ENCODE measurements at places on chromosomes 2 and 18. TPM values are rescaled to one million over a fixed set of nuclear protein-coding genes. Genes with fewer than 3 reads are reported as not detected.

UGT1A7 gene
- total RNA-seq, result not detected

SIGLEC15 gene
- 1.2 TPM for total RNA-seq

GRCh38 chr2:137802038-137802437, 162.2 kb upstream of the HNMT start:
- no peak overlapping the region for H3K4me3 ChIP-seq
- H3K36me3 ChIP-seq, result no peaks in the 10 kb centered on the region
- no peak overlapping the region for H3K27ac ChIP-seq
- no peaks in the 10 kb centered on the region for H3K4me1 ChIP-seq

DNA sequence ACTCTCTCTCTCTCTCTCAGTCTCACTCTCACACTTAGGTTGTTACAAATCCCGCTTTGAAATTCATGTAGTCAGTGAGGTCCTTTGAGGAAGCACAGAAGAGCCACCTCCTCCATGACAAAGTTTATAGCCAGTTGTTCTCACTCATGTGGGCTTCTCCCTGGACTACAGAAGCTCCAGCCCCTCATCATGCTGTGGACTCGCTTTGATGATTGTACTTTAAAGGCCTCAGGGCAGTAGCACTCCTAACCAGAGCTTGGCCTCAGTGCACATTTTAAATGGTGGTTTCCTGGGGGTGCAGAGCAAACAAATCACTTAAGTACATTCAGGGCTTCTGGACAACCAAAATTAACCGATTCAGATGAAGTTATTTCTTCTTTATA, 115.7 kb downstream of the MTCL1 start:
- H3K36me3 ChIP-seq, result peaks cover 70% of the 10 kb centered on the region
- DNase-seq, result no peak
- peaks cover 26% of the 10 kb centered on the region for H3K4me1 ChIP-seq
- no peak overlapping the region for H3K4me3 ChIP-seq
- H3K27me3 ChIP-seq, result peaks cover 4% of the 10 kb centered on the region
- H3K27ac ChIP-seq, result peak overlapping the region; percentile 1

DNA sequence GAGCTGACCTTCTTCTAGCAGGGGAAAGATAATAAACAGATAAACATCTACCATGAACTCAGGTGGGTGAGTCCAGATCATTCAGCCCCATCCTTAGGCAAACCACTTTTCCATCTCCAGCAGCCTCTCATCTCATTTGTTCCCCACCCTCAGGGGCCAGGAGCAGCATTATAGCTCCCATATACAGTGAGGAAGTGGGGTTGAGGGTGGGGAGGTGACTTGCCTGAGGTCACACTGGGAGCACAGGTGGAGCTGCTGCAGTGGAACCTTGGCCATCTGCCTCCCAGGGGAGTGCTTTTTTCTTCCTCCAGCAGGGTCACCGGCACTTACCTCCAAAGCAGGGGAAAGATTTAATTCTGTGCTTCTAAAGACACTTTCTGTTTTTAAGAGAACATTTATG, 212.5 kb upstream of the SMAD2 start:
- peaks cover 25% of the 10 kb centered on the region for H3K27me3 ChIP-seq
- no peaks in the 10 kb centered on the region for H3K36me3 ChIP-seq
- no peak overlapping the region for H3K4me3 ChIP-seq
- no peaks in the 10 kb centered on the region for H3K4me1 ChIP-seq

- no peaks in the 10 kb centered on the region for H3K36me3 ChIP-seq
- H3K27ac ChIP-seq, result no peak overlapping the region
- DNase-seq, result peak; percentile 40
These were observed 190.8 kb downstream of the ARHGAP28 start for GRCh38 chr18:6920099-6920955.

TTR gene
- total RNA-seq, result not detected

DNA sequence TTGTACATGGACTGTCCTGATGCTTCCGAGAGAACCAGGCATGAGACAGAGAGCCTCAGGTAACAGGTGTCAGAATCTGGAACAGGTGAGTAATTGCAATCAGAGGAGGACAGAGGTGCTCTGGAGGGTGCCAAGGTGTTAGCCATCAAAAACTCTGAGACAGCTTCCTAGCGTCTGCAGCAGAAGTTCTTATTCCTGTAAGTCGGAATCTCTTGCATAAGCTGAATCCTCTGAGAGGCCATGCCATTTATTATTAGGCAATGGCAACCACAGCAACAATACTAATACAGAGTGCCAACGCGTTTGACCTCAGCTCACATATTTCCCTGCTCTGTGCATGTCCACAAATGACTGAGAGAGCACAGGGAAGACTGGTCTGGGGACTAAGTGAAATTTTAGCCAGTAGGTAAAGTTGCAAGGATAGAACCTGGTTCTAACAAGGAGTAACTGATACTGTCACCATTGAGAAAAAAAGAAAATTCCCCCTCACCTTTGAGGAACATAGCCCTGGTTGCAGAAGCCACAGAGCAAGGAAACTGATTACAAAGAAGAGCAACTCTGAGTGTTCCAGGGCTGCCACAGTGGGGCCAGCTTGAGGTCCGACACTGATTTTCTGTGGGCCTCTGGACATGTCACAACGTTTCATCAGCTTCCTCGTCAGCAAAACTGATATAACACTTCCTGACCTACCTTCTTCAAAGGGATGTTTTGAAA, 55.1 kb upstream of the ACSL3 start:
- DNase-seq, result no peak
- no peaks in the 10 kb centered on the region for H3K4me1 ChIP-seq
- no peak overlapping the region for H3K4me3 ChIP-seq
- no peak overlapping the region for H3K27ac ChIP-seq

- no peak for DNase-seq
- no peaks in the 10 kb centered on the region for H3K4me1 ChIP-seq
- H3K27me3 ChIP-seq, result peaks cover 28% of the 10 kb centered on the region
- no peak overlapping the region for H3K4me3 ChIP-seq
These were observed 44.2 kb upstream of the DNMT3A start for GRCh38 chr2:25385910-25386309.

DNA sequence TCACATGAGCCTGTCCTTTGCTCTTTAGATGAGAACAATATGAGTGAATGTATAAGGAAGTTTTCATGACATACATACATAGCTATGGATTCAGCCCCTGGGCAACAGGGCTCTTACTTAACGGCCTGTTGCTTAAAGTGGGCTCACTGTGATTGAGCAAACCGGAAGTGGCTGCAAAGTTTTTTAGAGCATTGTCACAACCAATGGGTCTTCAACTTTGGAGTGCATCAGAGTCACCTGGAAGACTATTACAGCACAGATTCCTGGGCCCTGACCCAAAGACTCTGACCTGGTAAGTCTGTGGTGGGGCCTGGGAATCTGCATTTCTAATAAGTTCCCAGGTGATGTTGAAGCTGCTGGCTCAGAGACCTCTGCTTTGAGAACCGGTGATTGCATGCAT, 106.3 kb upstream of the SEC11C start:
- no peaks in the 10 kb centered on the region for H3K36me3 ChIP-seq
- peak; percentile 14 for DNase-seq

C1QL2 gene
- not detected for total RNA-seq

TOGARAM2 gene
- total RNA-seq, result not detected

CABYR gene
- 2.0 TPM for total RNA-seq

GRCh38 chr2:70647873-70648481, 94.4 kb upstream of the TGFA start:
- H3K27me3 ChIP-seq, result peaks cover 31% of the 10 kb centered on the region
- no peaks in the 10 kb centered on the region for H3K4me1 ChIP-seq
- H3K36me3 ChIP-seq, result no peaks in the 10 kb centered on the region
- H3K27ac ChIP-seq, result no peak overlapping the region

GRCh38 chr2:123720760-123721159, 304.3 kb upstream of the CNTNAP5 start:
- DNase-seq, result no peak
- no peak overlapping the region for H3K27ac ChIP-seq
- H3K4me3 ChIP-seq, result no peak overlapping the region
- H3K4me1 ChIP-seq, result no peaks in the 10 kb centered on the region
- H3K36me3 ChIP-seq, result no peaks in the 10 kb centered on the region

- H3K36me3 ChIP-seq, result 0 out of 2 replicates have a peak, but pooled peaks cover 16% of the 10 kb centered on the region
- no peak for DNase-seq
- peaks cover 11% of the 10 kb centered on the region for H3K27me3 ChIP-seq
- no peak overlapping the region for H3K4me3 ChIP-seq
- H3K4me1 ChIP-seq, result no peaks in the 10 kb centered on the region
- no peak overlapping the region for H3K27ac ChIP-seq
These were observed 29.9 kb downstream of the CHCHD5 start for GRCh38 chr2:112614201-112614840.

DNA sequence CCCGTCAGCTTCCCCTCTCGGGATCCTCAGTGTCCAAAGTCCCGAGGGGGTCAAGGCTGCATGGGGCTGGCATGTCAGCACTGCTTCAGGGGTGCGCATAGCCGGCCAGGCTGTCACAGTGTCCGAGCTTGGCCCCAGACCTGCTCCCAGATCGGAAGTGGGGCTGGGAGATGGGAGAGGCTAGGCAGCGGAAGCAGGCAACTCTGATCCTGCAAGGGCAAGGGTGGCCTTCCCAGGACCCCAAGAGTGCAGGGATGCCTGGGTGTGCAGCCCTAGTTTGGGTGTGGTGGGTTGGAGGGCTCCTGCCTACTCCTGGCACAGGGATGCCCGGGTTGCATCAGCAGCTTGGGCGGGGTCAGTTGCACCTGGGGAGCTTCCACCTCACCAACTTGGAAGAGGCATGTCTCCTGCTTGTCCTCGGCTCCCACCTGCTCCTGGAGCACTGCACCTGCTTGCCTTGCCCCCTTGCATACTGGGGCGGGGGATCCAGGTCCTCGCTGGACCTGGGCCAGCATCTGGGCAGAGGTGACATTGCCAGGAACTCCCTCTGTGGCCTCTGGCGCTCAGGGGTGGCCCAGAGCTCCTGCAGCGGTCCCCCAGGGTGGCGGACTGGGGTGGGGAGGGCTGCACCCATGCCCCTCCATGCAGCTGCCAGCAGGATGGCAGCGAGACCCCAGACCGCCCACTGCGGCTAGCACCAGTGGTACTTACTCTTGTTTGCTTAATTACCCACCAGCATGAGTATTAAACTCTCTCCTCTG, 41.3 kb downstream of the CBLN2 start:
- H3K4me1 ChIP-seq, result no peaks in the 10 kb centered on the region
- H3K4me3 ChIP-seq, result no peak overlapping the region
- no peaks in the 10 kb centered on the region for H3K27me3 ChIP-seq

DNA sequence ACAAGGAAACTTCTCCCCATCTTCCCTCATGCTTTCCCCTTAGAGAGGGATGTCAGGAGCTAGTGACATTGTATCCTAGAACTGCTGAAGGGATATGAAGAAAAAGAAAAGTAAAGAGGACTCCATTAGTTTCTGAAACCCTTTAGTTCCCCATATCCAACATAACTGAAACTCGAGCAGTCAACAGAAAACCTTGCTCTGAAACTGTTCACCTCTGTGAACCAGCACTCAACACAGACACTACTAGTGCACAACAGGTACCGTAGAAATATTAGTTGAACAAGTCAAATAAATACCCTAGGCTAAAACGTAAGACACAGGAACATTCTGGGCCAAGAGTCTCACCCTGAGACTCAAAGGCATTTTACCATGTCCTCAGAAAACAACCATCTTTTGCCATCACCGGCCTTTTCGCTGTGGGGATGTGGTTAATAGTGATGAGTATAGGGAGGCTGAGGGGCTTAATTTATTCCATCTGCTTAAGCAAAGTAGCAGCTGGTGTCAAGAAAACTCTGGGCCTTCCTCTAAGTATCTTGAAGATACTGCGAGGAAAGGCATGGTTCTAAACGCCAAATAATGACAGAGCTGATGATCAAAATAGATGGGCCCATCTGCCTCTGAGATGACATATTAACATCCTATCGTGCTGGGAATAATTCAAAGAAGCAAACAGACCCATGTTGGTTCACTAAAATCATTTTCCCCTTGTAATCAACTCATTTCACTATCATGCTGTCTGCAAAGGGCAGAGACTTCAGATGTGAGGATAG, 156.8 kb downstream of the STK39 start:
- no peak overlapping the region for H3K4me3 ChIP-seq
- H3K4me1 ChIP-seq, result no peaks in the 10 kb centered on the region
- no peak for DNase-seq
- H3K27ac ChIP-seq, result no peak overlapping the region

GRCh38 chr2:43161650-43162510, 64.5 kb downstream of the ZFP36L2 start:
- no peak overlapping the region for H3K4me3 ChIP-seq
- DNase-seq, result no peak
- H3K4me1 ChIP-seq, result peaks cover 30% of the 10 kb centered on the region
- no peak overlapping the region for H3K27ac ChIP-seq
- peaks cover 3% of the 10 kb centered on the region for H3K27me3 ChIP-seq

- H3K36me3 ChIP-seq, result no peaks in the 10 kb centered on the region
- H3K27ac ChIP-seq, result no peak overlapping the region
- no peak overlapping the region for H3K4me3 ChIP-seq
- peaks cover 7% of the 10 kb centered on the region for H3K27me3 ChIP-seq
These were observed 134.2 kb upstream of the SPRED2 start for GRCh38 chr2:65566617-65567016.

DNA sequence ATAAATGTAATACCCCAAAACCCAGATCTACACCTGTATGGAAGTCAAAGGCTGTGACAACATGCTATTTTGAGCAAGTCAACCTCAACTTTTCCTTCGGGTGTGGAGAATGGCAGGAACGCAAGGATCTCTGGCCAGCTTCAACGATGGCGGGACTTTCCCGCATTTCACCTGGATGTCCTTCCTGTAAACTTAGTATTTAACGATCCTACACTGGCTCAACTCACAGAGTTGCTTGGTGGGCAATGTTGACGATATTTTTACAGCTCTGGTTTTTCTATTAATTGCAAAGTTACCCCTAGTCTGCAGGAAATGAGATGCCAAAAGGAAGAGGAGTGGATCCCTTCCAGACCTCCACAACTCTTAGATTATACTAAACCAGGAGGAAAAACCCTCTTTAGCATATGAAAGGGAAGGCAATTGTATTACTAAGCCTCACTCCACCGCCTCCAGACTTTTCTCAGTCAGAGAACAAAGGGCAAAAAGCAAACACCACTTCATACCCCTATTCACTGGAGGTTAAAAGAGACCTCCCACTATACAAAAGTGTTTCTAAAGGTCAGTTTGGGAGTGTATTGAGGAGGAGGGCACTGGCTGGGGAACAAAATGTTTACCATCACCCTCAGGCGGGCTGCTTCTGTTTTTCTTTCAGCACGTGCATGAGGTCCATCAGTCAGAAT, 56.5 kb upstream of the ACVR1 start:
- no peaks in the 10 kb centered on the region for H3K36me3 ChIP-seq
- H3K4me3 ChIP-seq, result no peak overlapping the region
- DNase-seq, result no peak
- H3K4me1 ChIP-seq, result no peaks in the 10 kb centered on the region

WDR54 gene
- 36.3 TPM for total RNA-seq

- no peak for DNase-seq
- H3K27ac ChIP-seq, result no peak overlapping the region
- H3K36me3 ChIP-seq, result no peaks in the 10 kb centered on the region
- peaks cover 8% of the 10 kb centered on the region for H3K27me3 ChIP-seq
- H3K4me1 ChIP-seq, result no peaks in the 10 kb centered on the region
These were observed 51.0 kb upstream of the BOD1L2 start for GRCh38 chr18:57095884-57096283.

- H3K27ac ChIP-seq, result no peak overlapping the region
- H3K36me3 ChIP-seq, result no peaks in the 10 kb centered on the region
- no peak overlapping the region for H3K4me3 ChIP-seq
- peaks cover 37% of the 10 kb centered on the region for H3K4me1 ChIP-seq
These were observed 11.4 kb upstream of the SLC20A1 start for GRCh38 chr2:112634153-112634873.

OTOS gene
- total RNA-seq, result not detected
